ENCODE measurements at places on chromosomes 11 and 22. TPM values are rescaled to one million over a fixed set of nuclear protein-coding genes. Genes with fewer than 3 reads are reported as not detected.

The SPTBN2 gene
- 80.4 TPM for total RNA-seq

The CEP164 gene
- total RNA-seq = 20.7 TPM

The MMP27 gene
- total RNA-seq = not detected

The ISX gene
- not detected for total RNA-seq

The SLC5A4 gene
- not detected for total RNA-seq

The CELSR1 gene
- total RNA-seq = 21.2 TPM

The DRD4 gene
- total RNA-seq = 6.2 TPM

The ANGPTL5 gene
- total RNA-seq = not detected

DNA sequence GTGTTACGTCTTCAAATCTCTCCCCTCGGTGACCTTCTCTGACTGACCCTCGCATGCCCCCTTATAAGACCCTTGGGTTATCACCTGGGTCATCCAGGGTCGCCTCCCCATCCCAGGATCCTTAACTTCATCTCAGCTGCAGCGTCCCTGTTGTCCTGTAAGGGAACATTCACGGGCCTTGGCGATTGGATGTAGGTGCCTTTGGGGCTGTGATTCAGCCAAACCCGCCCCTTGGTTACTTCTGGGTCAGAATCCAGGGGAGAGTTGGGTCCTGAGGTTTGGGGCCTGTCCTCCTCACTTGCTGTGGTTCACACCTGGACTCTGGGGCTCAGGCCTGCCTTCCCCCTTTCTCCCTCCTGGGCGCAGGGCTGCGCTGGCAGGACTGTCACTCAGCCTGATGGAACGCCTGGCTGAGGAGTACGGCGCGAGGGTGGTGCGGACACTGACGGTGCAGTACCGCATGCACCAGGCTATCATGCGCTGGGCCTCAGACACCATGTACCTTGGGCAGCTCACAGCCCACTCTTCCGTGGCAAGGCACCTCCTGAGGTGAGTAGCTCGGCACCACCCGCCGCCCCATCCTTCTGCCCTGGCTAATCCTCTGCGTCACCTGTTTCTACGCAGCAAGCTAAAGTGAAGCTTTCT is 29.4 kb downstream of the IGHMBP2 start:
- no peaks in the 10 kb centered on the region for H3K27me3 ChIP-seq
- H3K27ac ChIP-seq = no peak overlapping the region
- no peaks in the 10 kb centered on the region for H3K4me1 ChIP-seq
- no peak for DNase-seq

GRCh38 chr11:79312617-79313529 is 128.0 kb downstream of the TENM4 start:
- no peak for DNase-seq
- no peak overlapping the region for H3K4me3 ChIP-seq
- H3K27ac ChIP-seq = no peak overlapping the region
- no peaks in the 10 kb centered on the region for H3K4me1 ChIP-seq
- H3K36me3 ChIP-seq = no peaks in the 10 kb centered on the region

DNA sequence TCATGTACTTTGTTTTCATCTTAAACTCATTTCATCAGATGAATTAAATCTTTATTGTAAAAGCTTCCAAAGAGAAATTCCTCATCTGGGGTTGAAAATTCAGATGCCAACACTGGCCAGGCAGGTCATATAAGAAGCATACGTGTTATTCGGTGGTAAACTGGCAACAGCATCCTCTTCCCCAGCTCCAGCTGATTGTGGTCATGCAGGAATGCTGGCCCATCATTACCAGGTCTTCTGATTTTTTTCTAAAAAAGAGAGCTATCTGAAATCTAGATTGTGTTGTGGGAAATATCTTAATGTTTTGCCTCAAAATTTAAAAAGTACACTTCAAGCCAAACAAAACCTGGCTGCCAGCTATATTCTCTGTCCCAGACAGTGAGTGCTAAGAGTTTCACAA is 53.6 kb downstream of the ARFGAP2 start:
- no peak overlapping the region for H3K27ac ChIP-seq
- DNase-seq = no peak
- H3K4me1 ChIP-seq = peaks cover 5% of the 10 kb centered on the region
- no peak overlapping the region for H3K4me3 ChIP-seq
- no peaks in the 10 kb centered on the region for H3K27me3 ChIP-seq

- H3K27me3 ChIP-seq = no peaks in the 10 kb centered on the region
- no peak overlapping the region for H3K4me3 ChIP-seq
- no peaks in the 10 kb centered on the region for H3K36me3 ChIP-seq
Observed at GRCh38 chr11:69231466-69232018, 62.4 kb upstream of the MYEOV start.

- DNase-seq = peak; percentile 96
- H3K27me3 ChIP-seq = peaks cover under 1% of the 10 kb centered on the region
- H3K36me3 ChIP-seq = no peaks in the 10 kb centered on the region
Observed at GRCh38 chr11:3160252-3161031, 4.7 kb downstream of the OSBPL5 start.

- no peak overlapping the region for H3K27ac ChIP-seq
- H3K27me3 ChIP-seq = no peaks in the 10 kb centered on the region
- DNase-seq = no peak
- peaks cover 21% of the 10 kb centered on the region for H3K4me1 ChIP-seq
Observed at GRCh38 chr11:58059007-58059350, 28.2 kb downstream of the OR6Q1 start.

DNA sequence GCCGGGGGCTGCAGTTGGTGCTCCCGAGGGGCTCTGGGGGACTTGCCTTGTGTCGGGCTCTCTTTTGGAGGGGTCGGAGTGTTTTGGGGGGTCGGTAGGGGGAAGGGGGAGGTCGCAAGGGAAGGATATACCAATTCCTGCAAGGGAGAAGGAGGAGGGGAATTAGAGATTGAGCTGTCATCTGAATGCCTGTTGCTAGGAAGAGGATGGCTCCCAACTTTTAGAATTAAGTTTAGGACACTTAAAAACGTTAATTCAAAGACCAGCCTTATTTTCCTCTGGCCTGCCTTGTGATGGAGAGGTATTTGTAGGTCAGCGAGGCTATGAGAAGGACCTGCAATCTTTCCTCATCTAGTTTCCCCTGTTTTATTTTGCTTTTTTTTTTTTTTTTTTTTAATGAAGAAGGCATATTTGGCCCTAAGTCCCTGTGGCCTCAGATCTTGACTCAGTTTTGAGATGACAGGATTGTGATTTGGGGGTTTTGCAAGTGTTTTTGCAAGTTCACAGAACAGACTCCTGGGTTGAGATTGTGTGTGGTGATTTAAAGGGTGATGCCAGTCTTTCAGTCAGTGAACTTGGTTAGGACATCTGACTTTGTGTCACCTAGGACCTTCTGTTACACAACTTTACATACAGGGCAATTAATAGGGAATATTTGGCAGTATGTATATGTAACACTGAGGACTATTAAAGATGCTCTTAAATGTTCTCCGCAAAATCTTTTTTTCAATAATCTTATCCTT is 672 bp downstream of the TMEM135 start:
- peaks cover 3% of the 10 kb centered on the region for H3K4me1 ChIP-seq
- peak overlapping the region; percentile 95 for H3K4me3 ChIP-seq
- DNase-seq = no peak
- H3K27ac ChIP-seq = no peak overlapping the region
- H3K36me3 ChIP-seq = peaks cover 4% of the 10 kb centered on the region
- H3K27me3 ChIP-seq = no peaks in the 10 kb centered on the region

- no peak overlapping the region for H3K27ac ChIP-seq
- no peaks in the 10 kb centered on the region for H3K27me3 ChIP-seq
Observed at GRCh38 chr22:44869196-44869595, 116.8 kb downstream of the ARHGAP8 start.

- no peaks in the 10 kb centered on the region for H3K4me1 ChIP-seq
- no peak overlapping the region for H3K27ac ChIP-seq
- DNase-seq = no peak
- no peaks in the 10 kb centered on the region for H3K27me3 ChIP-seq
- H3K4me3 ChIP-seq = no peak overlapping the region
Observed at GRCh38 chr11:80722629-80723028, 1281.8 kb upstream of the TENM4 start.

DNA sequence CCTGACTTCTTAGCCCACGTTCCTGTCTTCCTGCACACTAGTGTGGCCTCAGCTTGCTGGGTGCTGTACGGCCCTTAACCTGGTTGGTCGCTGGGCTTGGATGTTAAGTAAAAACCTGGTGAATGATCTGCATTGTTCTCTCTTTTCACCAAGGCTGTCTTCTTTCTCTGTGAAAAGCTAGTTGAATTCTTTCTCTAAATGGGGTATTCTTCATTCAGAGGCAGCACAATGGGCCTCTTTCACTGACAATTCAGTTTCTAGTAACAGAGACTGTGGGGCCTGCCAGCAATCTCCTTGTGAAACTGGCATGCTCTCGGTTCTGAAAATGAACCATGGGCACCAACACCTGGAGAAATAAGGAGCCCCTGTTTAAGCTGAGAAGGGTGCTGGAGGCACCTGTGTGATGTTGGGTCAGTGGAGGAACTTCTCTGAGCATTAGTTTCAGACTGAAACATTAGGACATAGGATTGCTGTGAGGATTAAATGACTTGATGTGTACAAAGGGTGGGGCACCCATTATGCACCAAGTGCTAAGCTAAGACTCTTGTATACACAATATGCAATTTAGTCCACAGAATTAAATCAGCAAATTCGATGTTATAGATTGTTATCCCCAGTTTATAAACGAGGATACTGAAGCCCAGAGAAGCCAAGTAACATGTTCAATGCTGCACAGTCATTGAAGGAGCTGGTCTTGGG is 33.1 kb upstream of the ELF5 start:
- no peak for DNase-seq
- no peaks in the 10 kb centered on the region for H3K36me3 ChIP-seq
- H3K4me3 ChIP-seq = no peak overlapping the region
- no peaks in the 10 kb centered on the region for H3K27me3 ChIP-seq

GRCh38 chr11:2679011-2679676 is 20.6 kb downstream of the KCNQ1OT1 start:
- H3K36me3 ChIP-seq = no peaks in the 10 kb centered on the region
- no peak overlapping the region for H3K27ac ChIP-seq
- peaks cover 5% of the 10 kb centered on the region for H3K4me1 ChIP-seq
- H3K4me3 ChIP-seq = no peak overlapping the region
- DNase-seq = no peak

DNA sequence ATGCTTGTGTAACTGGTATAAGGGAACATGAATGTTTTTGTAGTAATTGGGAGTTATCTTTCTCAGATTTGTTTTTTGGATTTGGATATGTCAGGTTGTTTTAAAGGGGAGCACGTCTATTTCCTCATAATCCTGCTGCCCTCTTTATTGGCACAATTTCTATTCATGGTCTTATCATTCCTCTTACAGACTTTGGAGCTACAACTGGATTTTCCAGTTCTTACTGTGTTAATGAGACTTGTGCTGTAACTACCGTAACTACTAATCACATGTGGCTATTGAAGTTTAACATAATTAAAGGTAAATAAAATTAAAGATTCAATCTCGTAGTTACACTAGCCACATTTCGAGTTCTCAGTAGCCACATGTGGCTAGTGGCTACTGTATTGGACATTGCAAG is 1.9 kb downstream of the FDX1 start:
- H3K36me3 ChIP-seq = no peaks in the 10 kb centered on the region
- no peaks in the 10 kb centered on the region for H3K27me3 ChIP-seq
- DNase-seq = no peak
- H3K4me1 ChIP-seq = peaks cover 2% of the 10 kb centered on the region
- H3K4me3 ChIP-seq = peak overlapping the region; percentile 98
- no peak overlapping the region for H3K27ac ChIP-seq

DNA sequence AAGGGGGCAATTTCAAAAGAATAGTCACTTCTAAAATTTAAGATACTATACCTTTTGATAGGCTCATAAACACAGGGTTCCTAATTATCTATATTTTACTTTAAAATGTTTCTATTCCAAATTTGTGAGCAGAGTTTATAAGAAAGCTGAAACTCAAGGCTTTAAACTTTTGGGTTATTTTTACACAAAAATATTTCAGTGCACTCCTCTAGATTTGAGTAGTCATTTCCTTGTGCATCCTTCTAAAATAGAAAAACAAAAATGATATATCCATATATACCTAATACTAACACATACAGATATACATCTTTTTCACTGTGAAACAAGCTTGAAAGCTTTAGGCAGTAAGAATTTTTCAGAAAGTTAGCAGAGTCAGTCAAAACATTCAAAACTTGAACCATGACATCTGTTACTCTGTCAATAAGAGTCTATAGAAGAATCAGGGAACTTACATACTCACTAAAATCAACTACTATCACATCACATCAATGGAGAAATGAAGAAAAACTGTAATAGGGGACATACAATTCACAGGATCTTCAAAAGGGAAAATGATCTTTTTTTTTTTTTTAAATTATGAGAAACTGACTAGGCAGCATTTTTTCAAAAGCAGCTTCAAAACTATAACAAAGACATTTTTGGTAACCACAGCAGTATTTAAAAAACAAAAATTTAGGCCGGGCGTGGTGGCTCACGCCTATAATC is 5.1 kb downstream of the PHF21A start:
- no peak overlapping the region for H3K27ac ChIP-seq
- no peaks in the 10 kb centered on the region for H3K27me3 ChIP-seq
- no peaks in the 10 kb centered on the region for H3K4me1 ChIP-seq
- no peak for DNase-seq

DNA sequence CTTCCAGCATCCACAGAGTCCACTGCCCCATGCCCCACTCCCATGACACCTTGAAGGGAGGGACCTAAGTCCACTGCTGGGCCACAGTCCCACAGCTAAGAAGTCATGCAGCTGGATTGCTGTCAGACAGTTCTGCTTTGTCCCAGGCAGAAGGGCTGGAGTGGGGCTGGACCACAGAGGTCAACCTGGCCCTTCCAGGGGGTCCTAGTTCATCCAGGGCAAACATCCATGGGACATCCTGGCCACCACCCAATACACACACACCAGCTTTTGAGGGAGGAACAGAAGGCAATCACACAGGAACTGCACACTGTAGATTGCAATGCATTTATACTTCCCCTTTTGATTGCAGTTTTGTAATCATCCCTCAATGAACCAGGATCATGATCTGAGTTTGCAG is 11.3 kb upstream of the APOL4 start:
- H3K27ac ChIP-seq = no peak overlapping the region
- H3K27me3 ChIP-seq = no peaks in the 10 kb centered on the region
- H3K4me1 ChIP-seq = no peaks in the 10 kb centered on the region
- DNase-seq = no peak
- H3K4me3 ChIP-seq = no peak overlapping the region

- H3K4me1 ChIP-seq = no peaks in the 10 kb centered on the region
- H3K4me3 ChIP-seq = no peak overlapping the region
- no peak for DNase-seq
- no peak overlapping the region for H3K27ac ChIP-seq
- no peaks in the 10 kb centered on the region for H3K36me3 ChIP-seq
- H3K27me3 ChIP-seq = no peaks in the 10 kb centered on the region
Observed at GRCh38 chr22:40107244-40107643, 70.5 kb upstream of the TNRC6B start.

Measured in H9 (cell line).